ENCODE measurements at places on chromosomes 5 and 9.

DNA sequence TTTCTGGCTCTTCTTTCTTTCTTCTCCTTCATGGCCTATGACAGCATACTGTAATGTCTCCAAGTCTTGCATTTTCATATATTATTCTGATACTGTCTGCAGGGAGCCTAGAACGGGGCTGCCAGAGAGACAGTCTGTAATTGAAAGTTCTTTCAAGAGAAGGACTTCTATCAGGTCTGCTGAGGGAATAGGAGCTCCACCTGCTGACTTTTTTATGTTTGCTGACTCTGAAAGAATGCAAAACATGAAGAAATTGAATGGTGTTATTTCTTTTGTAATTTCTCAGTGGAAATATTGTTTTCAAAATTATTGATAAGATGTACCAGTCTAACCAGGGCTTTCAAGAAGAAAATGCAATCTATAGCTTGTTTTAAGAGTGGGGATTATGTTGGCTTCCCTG is 121.9 kb upstream of the RFX3 start:
- DNase-seq, result no peak

- no peak for DNase-seq
These were observed 384.2 kb downstream of the DTWD2 start for GRCh38 chr5:118604106-118604505.

- no peak for DNase-seq
These were observed 801.2 kb downstream of the MAT2B start for GRCh38 chr5:164306662-164307061.

GRCh38 chr5:135028791-135029476 is 5.1 kb downstream of the PITX1 start:
- DNase-seq, result no peak

DNA sequence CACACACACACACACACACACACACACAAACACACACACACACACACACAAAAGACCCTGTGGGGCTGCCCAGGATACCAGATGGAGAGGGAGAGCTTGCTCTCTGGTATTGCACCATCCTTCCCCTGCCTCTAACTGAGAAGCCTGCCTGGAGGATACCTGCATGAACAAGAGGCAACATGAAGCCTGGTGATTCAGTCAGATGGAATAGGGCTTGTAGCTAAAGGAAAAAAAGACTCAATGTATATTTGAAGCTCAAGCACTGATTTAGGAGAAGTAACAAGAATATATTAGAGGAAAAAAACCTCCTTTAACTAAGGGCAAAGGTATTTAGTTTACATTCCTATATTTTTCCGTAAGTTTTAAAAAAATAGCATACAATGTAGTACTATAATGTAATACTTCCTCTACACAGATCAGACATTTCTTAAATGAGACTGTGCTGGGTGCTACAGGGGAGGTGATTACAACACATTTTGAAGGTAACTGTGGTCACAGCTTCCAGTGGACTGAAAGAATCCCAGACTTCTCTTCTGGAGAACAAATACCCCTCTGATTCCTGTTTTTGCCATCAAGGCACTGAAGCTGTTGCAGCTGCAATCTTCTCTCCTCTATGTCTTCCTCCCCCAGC is 169.3 kb downstream of the DCP2 start:
- no peak for DNase-seq

DNA sequence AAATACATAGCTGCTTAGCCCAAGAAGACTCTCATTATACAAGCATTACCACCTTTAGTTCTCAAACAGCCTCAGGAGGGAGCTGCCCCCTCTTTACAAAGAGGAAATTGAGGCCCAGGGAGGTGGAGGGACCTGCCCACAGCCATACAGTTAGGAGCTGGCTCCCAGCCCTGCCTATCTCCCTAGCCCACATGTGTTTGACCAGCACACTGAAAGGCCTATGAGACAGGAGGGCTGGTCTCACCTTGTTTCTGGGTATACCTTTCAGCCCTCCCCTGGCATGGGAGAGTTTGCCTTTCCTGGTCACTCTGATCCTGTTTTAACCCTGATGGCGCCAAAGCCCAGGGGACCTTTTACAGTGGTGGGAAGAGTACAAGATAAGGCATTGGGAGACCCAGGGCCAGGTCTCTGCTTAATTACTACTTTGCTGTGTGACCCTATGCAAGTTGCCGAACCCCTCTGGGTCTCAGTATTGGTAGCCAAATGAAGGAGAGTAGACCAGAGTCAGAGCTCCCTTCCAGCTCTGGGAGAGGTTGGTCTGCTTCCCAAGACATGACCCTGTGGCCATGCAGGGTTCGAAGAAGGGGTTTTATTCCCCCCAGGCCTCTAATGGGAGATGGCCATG is 60.9 kb upstream of the RPL26L1 start:
- no peak for DNase-seq

DNA sequence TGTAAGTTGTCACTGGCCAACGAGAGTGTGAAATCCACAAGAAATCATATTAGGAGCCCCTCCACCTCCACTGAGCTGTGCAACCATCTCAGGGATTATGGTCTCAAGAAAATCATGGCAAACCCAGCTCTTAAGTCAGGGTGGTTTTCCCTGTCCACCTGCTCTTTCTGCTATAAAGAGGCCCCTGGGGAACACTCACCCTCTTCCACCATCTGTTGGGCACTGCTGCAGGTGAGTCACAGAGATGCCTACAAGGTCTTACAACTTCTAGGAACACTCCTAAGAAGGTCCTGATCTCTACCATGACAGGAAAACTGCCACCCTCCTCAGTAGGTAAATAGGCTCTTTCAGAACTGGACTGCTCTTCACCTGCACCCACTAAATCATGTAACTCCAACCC is 61.8 kb downstream of the DRD1 start:
- DNase-seq, result no peak

DNA sequence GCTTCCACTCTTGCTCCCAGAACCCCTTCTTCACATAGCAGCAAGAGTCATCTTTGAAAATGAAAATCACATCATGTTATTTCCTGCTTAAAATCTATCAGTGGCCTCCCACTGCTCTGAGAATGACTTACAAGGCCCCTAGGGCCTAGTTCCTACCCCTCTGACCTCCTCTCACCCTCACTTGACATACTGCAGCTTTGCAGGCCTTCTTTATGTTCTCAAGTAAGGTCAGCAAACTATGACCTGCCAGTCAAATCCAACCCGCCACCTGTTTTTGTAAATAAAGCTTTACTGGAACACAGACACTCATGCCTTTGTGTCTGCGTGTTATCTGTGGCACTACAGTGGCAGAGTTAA is 185.7 kb downstream of the NR3C1 start:
- DNase-seq, result no peak

DNA sequence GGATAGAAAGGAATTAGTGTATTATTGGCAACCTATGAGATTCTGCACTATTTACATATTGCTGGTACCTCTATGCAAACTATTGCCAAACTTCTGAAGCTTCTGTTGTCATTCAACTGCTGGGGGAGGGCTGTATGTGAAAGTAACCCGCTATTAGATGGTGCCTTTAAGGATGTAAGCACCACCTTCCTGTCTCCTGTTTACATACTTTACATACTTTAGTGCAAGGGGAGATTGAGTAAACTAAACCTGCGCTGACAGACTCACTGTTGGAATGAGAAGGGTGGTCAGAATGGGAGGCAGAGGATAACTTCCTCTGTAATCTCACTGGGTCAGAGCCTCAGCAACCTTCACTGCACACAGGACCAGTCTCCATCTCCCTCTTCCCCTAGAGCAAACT is 123.8 kb downstream of the NR3C1 start:
- no peak for DNase-seq

- no peak for DNase-seq
These were observed 31.8 kb downstream of the RUSC2 start for GRCh38 chr9:35521708-35522107.

- no peak for DNase-seq
These were observed 72.2 kb downstream of the PRDM9 start for GRCh38 chr5:23579566-23579965.

GRCh38 chr9:115999498-115999897 is 154.1 kb upstream of the PAPPA start:
- no peak for DNase-seq

- DNase-seq, result no peak
These were observed 261.9 kb upstream of the NREP start for GRCh38 chr5:112018846-112019245.

DNA sequence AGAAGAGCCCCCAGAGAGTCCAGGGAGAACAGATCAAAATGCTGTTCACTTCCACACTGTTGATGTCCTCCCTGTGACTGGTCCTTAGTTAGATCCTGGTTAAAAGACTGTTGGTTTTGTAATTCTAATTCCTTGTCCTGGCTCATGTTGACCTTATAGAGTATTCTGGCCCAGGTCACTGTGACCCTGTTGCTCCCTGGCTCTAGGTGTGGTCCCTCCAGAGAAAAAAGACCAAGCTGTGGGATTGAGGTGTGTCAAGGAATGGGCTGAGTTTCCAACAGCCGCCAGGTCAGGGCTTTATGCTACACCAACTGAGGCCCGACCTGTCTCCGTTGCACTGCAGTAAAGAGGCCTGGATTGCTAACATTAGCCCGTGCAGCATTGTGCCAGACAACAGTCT is 241.0 kb upstream of the MSX2 start:
- no peak for DNase-seq

DNA sequence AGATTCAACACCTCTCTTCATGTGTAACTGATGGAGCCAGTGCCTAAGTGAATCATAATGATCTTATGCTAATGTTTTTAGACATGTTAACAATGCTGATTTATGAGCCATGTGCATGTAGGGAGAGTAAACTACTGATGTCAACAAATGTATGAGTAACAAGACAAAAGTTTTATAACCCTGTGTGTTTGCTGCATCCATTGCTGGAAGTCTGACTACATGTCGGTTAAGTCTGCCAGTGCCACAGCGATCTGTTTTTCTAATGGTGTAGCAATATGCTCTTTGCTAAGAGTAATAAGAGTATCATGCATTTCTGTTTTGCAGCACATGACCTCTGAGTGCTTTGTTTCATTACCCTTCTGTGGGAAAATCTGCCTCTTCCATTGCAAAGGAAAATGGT is 26.4 kb upstream of the TMOD1 start:
- no peak for DNase-seq

- no peak for DNase-seq
These were observed 339.0 kb upstream of the WWC1 start for GRCh38 chr5:167952278-167952995.

GRCh38 chr5:123882965-123883345 is 371.0 kb downstream of the CSNK1G3 start:
- DNase-seq, result no peak

- no peak for DNase-seq
These were observed 616.0 kb downstream of the ACTL7B start for GRCh38 chr9:108239696-108240321.

GRCh38 chr9:121736934-121737462 is 85.6 kb downstream of the DAB2IP start:
- DNase-seq, result no peak

GRCh38 chr5:465591-466403 is 22.8 kb downstream of the EXOC3 start:
- no peak for DNase-seq

DNA sequence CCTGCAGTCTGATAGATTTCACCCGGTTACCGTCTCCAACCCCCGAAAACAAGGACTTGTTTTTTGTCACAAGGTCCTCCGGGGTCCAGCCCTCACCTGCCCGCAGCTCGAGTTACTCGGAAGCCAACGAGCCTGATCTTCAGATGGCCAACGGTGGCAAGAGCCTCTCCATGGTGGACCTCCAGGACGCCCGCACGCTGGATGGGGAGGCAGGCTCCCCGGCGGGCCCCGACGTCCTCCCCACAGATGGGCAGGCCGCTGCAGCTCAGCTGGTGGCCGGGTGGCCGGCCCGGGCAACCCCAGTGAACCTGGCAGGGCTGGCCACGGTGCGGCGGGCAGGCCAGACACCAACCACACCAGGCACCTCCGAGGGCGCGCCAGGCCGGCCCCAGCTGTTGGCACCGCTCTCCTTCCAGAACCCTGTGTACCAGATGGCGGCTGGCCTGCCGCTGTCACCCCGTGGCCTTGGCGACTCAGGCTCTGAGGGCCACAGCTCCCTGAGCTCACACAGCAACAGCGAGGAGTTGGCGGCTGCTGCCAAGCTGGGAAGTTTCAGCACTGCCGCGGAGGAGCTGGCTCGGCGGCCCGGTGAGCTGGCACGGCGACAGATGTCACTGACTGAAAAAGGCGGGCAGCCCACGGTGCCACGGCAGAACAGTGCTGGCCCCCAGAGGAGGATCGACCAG is 121.3 kb downstream of the DAB2IP start:
- DNase-seq, result no peak

GRCh38 chr9:107067739-107068416 is 204.9 kb downstream of the ZNF462 start:
- no peak for DNase-seq

DNA sequence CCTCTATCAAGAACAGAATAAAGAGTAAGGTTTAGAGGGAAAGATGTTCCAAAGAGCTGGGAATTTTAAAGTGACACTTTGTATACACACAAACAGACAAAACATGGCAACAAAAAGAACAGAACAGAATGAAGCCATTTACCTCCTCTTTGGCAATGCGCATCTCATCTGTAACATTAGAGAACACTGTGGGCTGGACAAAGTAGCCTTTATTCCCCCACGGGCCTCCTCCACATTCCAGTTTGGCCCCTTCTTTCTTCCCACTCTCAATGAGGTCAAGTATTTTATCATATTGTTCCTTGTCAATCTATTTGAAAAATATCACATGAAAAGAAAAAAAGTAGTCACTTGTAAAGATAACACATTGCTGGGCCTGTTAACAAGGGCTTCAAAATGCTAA is 41.0 kb downstream of the ALDH1A1 start:
- no peak for DNase-seq

DNA sequence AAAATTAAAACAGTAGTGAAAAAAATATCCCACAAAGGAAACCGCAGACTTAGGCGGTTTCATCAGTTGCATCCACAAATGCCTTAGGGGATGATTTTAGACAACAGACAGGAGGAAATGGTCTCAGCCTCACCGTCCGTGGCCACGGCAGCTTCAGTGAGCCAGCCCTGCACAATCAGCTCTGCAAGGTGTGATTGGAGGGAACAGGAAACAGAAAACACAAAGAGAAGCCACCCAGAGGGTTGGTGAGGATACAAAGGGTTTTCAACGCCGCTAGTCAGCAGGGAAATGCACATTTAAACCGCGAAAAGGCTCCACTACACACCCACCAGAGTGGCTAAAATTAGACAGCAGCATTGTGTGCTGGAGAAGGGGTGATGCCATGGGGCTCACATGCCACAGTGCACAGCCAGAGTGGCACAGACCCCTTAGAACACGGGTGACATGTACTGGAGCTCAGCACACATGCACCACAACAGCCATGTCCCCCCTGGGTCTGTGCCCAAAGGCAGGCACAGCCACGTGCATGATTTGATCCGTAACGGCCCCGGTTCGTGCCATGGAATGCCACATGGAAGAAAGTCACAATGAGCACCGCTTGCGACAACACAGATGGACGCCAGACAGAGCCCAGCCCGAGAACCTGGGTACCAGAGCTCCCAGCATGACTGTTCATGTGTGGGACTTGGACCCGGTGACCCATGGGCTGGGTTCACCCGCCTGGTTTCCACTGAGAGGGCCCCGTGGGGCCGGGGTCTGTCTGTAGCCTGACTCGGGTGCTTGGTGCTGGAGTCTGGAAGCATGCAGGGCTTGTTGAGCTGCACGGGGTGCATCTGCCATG is 18.3 kb upstream of the TERT start:
- DNase-seq, result no peak

DNA sequence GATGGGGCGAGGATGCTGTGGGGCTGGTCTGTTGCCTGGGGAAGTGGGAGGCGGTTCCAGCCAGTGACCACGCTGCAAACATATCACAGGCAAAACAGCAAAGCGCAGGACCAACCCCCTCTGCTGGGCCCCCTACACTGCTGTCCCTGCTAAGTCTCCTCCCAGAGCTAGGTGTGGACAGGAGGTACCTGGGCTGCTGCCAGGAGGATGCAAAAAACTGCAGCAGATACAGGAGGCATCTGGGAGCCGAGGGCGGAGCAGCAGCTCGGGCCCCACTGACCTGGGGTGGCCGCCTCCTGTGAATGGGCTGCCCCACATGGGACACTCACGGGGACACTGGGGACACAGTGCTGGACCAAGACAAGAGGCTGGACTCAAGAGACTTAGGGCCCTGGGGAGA is 48.0 kb upstream of the PHYKPL start:
- no peak for DNase-seq

Measured in stimulated activated CD4-positive, alpha-beta T cell treated with anti-CD3 and anti-CD28 coated beads, TNF-alpha, amount 100 ng/mL, for 1 hour (primary cell).